ENCODE measurements at places on chromosomes 2 and 18. TPM values are rescaled to one million over a fixed set of nuclear protein-coding genes. Genes with fewer than 3 reads are reported as not detected.

Gene CAMKMT
- 1.7 TPM for total RNA-seq

Gene AQP12B
- total RNA-seq: not detected

Gene AQP4
- total RNA-seq: not detected

Gene RTP5
- not detected for total RNA-seq

Gene MEP1B
- total RNA-seq: not detected

Gene CTLA4
- total RNA-seq: not detected

Gene PLGLB1
- 1.3 TPM for total RNA-seq

Gene CYP27C1
- total RNA-seq: 1.9 TPM

Gene TMEM198
- 0.29 TPM for total RNA-seq

Gene GPR45
- not detected for total RNA-seq

Gene TDRD15
- total RNA-seq: not detected

Gene NT5C1B
- not detected for total RNA-seq

Gene CDK5R2
- not detected for total RNA-seq

Gene AFF3
- 5.8 TPM for total RNA-seq

Gene ITGAV
- 227 TPM for total RNA-seq

Gene PLEK
- 0.12 TPM for total RNA-seq

Gene SLC11A1
- total RNA-seq: 0.05 TPM

Gene C2orf80
- not detected for total RNA-seq

Gene SLC23A3
- total RNA-seq: 1.3 TPM

Gene RALB
- total RNA-seq: 132 TPM

Gene FBXO36
- 1.9 TPM for total RNA-seq

Gene SERPINB11
- not detected for total RNA-seq

Gene SAG
- total RNA-seq: not detected

Gene SCYGR1
- not detected for total RNA-seq

Gene ZSWIM2
- total RNA-seq: not detected

Gene COBLL1
- total RNA-seq: 9.0 TPM

Gene IL37
- not detected for total RNA-seq

Gene DCDC2C
- not detected for total RNA-seq

Gene PDE11A
- not detected for total RNA-seq

Gene EGR4
- not detected for total RNA-seq

Data from glomerular endothelial cell (primary cell).